SK-N-DZ (cell line): ENCODE measurements at places on chromosomes 2 and 18.

DNA sequence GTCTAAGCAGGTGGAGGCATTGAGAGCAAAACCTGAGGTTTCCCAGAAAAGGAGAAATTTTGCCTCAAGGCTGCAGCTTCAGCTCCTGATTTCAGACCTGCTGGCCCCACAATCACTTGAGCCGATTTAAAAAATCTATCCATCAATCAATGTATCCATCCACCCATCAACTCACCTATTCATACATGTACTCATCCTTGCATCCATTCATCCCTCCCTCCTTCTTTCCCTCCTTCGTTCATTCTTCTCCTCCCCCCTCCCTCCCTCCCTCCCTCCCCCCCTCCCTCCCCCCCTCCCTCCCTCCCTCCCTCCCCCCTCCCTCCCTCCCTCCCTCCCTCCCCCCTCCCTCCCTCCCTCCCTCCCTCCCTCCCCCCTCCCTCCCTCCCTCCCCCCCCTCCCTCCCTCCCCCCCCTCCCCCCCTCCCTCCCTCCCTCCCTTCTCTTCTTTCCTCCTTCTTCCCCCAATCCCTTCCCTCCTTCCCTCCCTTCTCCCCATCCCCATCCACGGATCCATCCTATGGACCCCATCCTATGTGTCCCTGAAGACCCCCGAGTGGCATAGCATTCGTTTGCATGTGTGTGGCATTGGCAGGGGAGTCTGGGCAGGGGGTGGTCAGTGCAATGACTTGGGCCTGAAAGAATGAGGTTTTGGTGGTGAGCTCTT lies 6.1 kb upstream of the PXDN start:
- no peak for DNase-seq

GRCh38 chr2:74530239-74531187 lies 780 bp downstream of the HTRA2 start:
- no peak for DNase-seq

GRCh38 chr2:237700512-237701032 lies 73.2 kb downstream of the LRRFIP1 start:
- DNase-seq: no peak

DNA sequence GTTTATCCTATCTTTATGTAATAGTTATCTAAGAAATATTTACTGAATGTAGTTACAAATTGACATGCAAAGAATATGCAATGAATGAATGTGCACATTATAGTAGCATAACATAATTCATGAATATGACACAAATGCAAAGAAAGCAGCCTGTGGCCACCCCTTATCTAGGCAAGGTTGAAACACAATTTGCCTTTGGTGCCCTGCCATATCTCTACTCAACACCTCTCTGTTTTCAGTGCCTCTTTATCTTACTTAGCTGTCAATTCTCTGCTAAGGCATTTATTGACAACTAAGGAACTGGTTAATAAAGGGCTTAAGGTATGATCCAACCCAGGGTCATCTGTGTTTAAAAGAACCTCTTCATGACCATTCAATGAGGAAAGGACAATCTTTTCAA lies 18.9 kb downstream of the REV1 start:
- DNase-seq: no peak

- DNase-seq: no peak
These were observed 119.8 kb upstream of the TTC39C start for GRCh38 chr18:23894661-23895175.

DNA sequence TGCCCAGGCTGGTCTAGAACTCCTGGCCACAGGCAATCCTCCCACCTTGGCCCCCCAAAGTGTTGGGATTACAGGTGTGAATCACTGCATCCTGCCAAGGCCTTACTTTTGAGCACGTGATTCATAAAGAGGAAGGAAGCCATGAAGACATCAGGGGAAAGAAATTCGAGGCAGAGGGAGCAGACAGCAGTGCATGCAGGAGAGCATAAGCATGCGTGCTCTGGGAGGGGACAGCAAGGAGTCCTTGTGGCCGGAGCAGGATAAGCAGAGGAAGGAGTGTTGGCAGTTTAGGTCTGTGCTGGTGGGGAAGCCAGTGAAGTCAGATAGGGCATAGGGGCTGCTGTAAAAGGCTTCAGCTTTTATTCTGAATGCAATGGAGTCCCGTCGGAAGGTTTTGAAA lies 400.5 kb upstream of the RAB12 start:
- DNase-seq: no peak

GRCh38 chr18:35163014-35163539 lies 77.8 kb upstream of the ZNF397 start:
- no peak for DNase-seq

DNA sequence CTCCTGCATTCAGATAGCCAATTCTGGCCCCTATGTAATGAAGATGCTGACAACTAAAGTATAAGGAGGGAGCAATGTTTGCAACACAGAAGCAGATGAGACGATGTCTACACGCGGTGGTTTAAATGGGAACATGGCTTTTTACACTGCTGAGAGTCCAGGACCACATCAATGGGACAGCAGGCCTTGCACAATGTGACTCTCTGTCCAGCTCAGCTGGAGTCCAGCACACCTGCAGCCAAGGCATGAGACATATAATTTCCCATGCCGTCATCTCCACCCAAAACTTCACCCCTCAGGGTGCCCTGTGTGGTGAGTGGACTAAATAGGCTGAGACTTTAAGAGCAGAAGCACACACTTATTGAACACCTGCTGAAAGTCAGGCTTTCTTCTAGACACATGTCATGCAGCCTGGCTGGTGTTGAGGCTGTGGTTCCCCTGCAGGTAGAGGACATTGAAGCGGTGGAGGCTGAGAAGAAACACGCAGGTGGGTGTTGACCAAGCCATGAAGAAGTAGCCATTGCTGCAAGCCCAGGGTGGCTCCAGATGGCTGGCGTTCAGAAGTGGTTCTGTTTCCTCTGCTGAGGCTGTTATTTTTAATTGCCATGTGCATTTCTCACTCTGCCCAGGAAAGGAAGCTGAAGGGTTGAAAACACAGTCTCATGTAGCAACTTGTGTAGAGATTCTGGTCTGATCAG lies 345.6 kb downstream of the MYCN start:
- no peak for DNase-seq

DNA sequence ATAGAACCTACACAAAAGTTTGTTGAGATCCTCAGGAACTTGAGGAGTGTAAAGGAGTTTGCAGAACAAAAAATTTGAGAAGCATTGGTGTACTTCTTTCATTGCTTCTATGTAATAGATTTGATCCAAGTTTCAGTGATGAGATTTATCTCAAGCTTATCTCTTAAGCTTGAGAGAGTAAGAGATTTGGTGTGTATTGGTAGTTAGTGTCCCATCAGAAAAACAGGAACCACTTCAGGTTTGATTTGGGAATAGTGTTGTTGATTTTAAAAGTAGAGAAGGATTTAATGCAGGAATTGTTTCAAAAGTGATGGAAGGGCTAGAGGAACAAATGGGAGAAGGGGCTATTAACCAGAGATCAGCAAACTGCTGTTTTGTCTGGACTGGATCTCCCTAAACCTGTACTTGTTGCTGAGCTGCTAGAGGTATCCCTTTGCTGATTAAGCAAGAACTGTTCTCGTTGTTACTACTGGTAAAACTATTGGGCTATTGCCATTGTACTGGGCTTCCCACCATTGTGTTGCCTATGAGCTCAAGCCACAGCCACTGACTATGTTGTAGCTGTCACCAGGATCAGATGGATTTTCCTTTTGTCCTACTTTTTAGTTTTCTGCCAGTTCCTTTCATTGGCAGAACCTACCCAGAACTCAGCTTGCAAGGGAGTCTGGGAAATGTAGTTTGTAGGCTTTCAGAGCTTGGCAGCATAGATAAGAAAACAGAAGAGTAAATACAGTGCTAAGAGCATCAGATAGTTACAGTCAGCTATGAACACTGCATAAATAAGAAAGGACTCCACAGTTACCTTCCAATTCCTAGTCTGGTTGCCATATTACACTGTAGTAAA lies 39.3 kb downstream of the RAB10 start:
- DNase-seq: no peak

GRCh38 chr2:67572721-67573435 lies 175.7 kb downstream of the ETAA1 start:
- no peak for DNase-seq

- no peak for DNase-seq
These were observed 222.5 kb upstream of the SESTD1 start for GRCh38 chr2:179487010-179487731.

DNA sequence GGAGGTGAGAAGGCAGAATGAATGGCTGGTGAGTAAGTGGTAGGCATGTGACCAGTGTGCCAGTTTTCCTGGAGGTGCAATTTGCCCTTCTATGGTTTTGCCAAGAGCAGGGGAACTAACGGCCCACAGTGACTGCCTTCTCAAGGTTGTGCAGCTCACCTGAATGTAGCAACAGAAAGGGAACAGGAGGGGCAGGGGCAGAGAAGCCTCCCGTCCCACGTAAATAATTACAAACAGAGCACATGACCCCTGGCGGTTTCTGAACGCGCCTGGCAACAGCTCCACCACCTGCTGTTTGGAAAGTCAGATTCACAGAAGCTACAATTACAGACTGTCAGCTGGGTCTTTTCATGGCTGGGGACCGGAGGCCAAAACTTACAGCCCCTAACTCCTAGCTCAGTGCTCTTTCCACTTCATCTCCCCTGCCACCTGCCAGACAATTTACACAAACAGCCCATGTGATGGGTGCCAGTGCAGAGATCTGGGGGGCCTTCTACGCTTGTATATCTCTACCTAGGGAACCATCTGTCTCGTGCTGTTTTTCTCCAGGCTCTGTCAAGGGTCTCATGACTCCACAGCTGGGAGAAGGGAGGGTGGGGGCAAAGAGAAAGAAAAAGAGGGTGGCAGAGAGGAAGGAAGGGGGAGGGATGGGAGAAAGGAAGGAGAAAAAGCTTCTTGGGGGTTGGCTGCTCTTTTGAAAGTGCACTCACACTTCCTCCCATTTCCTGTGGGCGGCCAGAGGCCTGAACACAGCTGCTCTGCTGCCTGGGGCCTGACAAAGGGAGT lies 69.6 kb downstream of the POLR1A start:
- no peak for DNase-seq

GRCh38 chr2:140199312-140199711 lies 1419.1 kb upstream of the NXPH2 start:
- no peak for DNase-seq

- no peak for DNase-seq
These were observed 23.3 kb upstream of the CREB1 start for GRCh38 chr2:207506426-207506825.

DNA sequence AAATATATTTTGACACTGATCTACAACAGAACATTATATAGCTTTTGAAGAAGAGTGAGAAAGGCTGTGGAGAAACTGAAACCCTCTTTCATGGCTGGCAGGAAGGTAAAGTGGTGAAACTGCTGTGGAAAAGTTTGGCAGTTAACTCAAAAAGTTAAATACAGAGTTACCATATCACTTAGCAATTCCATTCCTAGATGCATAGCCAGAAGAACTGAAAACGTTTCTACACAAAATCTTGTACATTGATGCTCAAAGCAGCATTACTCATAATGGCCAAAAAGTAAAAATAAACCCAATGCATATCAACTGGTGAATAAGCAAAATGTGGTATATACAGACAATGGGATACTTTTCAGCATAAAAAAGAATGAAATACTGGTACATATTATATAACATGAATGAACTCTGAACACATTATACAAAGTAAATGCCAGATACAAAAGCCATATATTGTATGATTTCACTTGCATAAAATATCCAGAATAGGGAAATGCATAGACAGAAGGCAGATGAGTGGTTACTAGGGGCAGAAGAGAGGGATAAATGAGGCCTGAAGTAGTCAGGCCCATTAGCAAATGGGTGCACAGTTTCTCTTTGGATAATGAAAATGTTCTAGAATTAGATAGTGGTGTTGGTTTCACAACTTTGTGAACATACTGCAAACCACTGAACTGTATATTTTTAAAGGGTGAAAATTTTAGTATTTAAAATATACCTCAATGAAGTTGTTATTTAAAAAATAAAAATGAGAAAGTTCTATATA lies 114.3 kb downstream of the DYM start:
- no peak for DNase-seq

GRCh38 chr2:233953087-233953801 lies 36.1 kb downstream of the TRPM8 start:
- no peak for DNase-seq

- no peak for DNase-seq
These were observed 14.4 kb upstream of the WDR75 start for GRCh38 chr2:189426886-189427285.

DNA sequence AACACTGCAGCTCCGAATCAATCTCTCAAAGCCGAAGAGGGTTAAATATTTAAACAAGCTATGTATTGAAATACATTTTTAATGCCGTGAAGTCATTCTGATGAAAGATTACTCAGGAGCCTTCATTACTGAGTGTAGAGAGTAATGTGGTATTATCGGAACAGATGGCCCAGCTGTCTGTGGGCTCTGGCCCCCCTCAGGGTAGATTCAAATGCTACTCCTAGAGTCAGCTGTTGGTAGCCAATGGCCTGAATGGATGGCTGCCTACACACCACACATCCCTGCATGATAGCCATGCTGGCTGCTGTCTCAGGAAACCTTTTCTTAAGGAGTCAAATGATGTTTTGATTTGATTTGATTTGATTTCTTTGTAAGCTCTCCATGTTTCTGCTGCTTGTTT lies 732.3 kb upstream of the CELF4 start:
- peak; percentile 28 for DNase-seq

DNA sequence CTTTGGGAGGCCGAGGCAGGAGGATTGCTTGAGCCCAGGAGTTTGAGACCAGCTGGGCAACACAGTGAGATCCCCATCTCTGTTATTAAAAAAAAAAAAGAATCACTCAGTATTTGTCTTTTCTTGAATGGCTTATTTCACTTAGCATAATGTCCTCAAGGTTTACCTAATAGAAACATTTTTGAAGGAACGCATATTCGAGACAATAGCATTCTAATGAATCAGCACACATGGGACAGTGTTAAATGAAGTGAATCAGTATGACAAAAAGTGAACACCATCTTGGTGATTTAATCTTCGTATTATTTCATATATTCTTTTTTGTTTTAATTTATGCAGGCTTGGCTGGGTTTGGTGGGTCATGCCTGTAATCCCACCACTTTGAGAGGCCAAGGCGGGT lies 44.7 kb downstream of the WIPF1 start:
- no peak for DNase-seq

GRCh38 chr2:44324971-44325426 lies 36.3 kb downstream of the PREPL start:
- no peak for DNase-seq

DNA sequence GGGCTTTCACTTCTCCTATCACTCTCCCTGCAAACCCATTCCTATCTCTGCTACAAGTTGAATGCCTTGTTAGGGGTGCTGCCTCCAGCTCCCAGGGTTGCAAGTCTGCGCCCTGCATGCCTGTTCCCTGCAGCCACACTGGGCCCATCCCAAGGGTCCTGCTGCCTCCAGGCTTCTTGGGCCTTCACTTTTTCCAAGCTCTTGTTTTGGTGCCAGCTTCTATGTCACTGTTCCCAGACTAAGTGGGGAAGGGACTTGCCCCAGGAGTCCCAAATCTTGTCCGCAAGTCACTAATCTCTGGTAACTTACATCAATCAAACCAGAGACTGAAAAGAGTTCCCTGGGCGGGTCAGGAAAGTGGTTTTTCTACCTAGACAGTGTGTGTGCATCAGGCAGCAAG lies 65.4 kb downstream of the ZCCHC2 start:
- no peak for DNase-seq

GRCh38 chr18:58512648-58513588 lies 116.0 kb downstream of the ALPK2 start:
- no peak for DNase-seq

GRCh38 chr2:181037922-181038321 lies 57.5 kb downstream of the UBE2E3 start:
- DNase-seq: no peak
